NCI-H187 (cell line): ENCODE measurements at places on chromosomes 13 and 19.

GRCh38 chr13:45315520-45316167, 25.3 kb downstream of the TPT1 start:
- no peak for DNase-seq

DNA sequence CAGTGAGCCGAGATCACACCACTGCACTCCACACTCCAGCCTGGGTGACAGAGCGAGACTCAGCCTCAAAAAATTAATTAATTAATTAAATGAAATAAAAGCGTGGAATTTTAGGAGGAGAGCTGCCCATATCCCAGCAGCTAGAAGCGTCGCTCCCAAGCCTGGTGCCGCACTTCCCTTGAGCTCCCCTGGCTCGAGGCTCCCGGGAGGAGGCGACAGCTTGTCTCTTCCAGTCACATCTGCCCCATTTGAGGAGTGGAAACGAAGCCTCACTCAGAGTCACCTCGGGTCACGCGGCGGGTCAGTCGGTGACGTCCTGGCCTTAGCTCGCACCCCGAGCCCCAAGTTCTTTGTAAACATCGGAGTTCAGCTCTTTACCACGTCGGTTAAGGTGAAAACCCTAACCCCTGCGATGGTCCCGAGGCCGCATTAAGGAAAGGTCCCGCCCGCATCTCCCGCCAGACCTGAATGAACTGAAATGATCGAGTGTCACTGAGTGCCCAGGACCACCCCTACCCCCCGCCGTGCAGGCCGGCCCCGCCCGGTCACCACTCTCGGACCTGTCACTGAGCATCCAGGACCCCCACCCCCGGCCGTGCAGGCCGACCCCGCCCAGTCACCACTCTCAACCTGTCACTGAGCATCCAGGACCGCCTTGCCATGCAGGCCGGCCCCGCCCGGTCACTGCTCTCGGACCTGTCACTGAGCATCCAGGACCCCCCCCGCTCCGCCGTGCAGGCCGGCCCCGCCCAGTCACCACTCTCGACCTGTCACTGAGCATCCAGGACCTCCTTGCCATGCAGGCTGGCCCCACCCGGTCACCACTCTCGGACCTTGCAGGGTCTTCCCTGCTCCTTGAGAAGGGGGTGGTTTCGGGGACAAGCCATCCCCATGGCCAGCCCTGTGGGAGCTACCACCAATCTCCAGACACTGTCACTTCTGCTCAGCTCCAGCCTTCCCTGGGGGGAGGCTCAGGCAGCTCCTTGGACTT, 176.9 kb downstream of the KDM4B start:
- DNase-seq = no peak

GRCh38 chr13:70080012-70080411, 27.6 kb upstream of the ATXN8OS start:
- DNase-seq = no peak

- no peak for DNase-seq
Measured at GRCh38 chr13:50928659-50929462, 19.3 kb downstream of the RNASEH2B start.

DNA sequence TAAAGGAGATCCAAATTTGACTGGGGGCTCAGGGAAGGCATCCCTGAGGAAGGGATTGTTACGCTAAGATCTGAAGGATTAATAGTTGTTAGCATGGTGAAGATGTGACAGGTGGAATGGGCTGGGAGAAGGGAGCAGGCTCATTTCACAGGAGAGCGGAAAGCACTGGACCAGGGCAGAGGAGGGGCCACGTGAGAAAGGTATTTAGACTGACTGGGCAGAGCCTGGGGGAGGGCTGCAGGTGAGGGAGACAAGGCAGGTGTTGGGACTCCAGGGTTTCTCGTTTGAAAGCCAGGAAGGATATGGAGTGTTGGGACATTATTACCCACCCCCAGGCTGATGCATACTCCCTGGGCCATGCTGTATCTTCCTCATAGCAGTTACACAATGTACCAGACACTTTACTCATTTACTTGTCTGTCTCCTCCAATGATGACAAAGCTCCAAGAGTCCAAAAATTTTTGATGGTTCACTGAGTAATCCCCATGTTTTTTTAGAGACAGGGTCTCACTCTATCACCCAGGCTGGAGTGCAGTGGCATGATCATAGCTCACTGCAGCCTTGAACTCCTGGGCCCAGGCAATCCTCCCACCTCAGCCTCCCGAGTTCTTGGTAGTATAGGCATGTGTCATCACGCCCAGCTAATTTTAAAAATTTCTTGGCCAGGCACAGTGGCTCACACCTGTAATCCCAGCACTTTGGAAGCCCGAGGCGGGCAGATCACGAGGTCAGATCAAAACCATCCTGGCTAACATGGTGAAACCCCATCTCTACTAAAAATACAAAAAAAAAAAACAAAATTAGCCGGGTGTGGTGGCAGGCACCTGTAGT, 2.3 kb downstream of the TRAPPC6A start:
- no peak for DNase-seq

DNA sequence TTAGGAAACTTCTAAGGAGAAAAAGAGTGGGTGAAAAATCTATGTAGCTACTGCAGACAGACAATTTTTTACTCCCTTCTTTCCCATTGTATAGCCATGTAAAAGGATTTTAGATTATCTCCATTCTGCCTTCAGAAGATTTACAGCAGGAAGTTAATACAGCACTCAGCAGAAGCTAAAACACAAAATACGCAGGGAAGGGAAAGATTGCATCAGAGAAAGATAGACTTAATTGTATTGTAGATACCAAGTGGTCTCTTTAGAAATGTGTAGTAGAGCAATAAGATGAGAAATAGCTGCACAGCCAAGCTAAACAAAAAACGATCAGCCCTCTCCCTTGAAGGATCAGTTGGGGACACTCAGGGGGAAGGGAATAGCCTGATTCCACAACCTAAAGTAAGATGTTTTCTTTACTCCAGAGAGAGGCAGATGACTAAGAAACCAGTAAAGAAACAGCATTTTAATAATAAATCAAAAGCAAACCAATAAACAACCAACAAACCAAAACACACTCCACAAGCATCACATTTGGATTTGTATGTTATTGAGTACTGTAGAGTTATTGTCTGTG, 236.7 kb upstream of the SLITRK1 start:
- DNase-seq = no peak

- no peak for DNase-seq
Measured at GRCh38 chr19:1577929-1578618, 9.9 kb upstream of the MEX3D start.

GRCh38 chr19:42068756-42069571, 1.0 kb downstream of the GRIK5 start:
- no peak for DNase-seq

GRCh38 chr19:42658076-42658475, 63.4 kb upstream of the CEACAM8 start:
- DNase-seq = no peak

GRCh38 chr19:33795370-33796163, 1.1 kb upstream of the KCTD15 start:
- DNase-seq = no peak

DNA sequence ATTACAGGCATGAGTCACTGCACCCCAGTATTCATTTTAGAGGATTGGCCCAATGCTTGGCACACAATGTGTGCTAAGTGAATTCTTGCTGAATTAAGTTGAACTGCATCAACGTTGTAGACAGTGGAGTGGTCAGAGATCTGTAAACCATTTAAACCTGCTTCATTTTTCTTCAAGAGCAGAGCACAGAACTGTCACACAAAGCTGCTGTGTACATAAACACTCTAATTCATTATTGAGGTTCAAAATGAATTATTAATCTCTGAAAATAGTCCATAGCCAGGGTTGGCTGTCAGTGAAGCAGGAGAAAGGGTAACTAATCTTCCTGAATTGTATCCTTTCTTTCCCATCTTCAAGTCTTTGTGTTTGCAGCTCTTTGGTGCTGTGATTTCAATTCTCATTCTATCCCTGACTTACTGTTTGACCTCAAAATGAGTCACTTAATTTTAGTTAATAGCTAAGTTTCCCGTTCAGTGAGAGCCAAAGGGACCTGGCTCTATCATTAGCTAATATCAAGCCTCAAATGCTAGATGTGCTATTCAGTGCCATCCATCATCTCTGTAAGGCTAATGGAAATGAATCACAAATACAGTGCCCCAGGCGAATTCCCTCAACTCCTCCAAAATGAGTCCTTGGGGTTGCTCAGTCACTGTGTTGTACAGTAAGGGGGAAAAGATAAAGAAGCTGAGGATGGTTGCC, 77.0 kb upstream of the TSC22D1 start:
- DNase-seq = no peak
